NCI-H2029 treated with DMSO at 0.1 percent for 48 hours (cell line): ENCODE measurements at places on chromosomes 5 and 9.

DNA sequence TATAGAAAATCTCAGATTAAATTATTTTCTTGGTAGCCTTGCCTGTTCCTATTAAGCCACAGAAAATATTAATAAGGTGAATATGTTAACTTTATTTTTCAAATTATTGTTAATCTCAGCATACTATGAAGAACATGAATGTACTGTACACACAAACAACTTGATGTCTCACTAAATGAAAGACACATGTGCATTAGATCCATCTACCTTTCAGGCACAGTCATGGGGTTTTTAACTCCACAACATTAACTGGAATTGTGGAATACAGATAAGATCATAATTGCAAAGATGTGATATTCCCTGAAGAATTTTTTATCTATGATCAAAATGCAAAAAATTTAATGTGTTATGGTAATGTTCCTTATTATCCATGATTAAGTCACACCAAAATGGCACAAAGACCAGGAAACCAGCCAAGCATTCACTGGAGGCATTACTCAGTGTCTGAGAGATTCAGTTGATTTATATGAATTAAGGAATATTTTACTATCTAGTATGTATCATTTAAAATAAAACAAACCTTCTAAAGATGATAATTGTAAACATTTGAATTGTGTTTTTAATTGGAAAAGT, 150.0 kb upstream of the VCAN start:
- DNase-seq: no peak

- no peak for DNase-seq
Measured at GRCh38 chr9:8680157-8680556, 880.6 kb upstream of the DMAC1 start.

- DNase-seq: no peak
Measured at GRCh38 chr5:60613826-60614225, 86.1 kb downstream of the DEPDC1B start.

DNA sequence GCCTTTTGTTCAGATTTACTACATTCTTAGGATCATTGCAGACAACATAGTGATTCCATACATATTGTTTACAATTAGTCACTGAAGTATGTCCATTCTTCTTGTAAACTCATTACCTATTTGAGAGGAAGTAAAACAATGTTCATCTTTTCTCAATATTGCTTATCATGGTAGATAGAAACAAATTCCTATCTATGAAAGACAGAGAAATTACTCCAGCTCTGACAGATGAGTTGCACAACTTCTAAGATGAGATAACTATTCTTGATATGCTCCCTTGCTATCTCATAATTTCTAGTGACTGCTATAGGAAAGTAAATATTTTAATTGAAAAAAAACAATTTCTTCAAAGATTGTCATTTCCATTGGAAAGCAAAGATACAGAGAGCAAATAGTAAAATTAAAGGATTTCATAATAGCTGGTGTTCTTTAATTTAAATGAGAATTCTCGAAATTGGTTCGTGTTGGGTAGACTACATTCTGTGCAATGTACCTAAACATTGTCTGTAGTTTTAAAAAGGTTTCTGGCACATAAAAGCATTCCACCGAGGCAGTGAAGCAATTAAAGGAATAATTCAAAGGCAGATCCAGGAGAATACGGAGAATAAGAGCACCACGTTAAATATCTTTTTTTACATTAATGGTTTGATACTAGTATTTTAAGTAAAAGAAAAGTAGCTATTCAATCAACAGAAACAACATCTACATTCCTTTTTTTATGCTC, 1029.1 kb upstream of the ACO1 start:
- DNase-seq: no peak

- no peak for DNase-seq
Measured at GRCh38 chr5:134101686-134102439, 12.6 kb upstream of the TCF7 start.

GRCh38 chr5:31366941-31367340, 165.0 kb downstream of the DROSHA start:
- DNase-seq: no peak

- DNase-seq: no peak
Measured at GRCh38 chr5:58466939-58467338, 7.1 kb upstream of the PLK2 start.

- DNase-seq: no peak
Measured at GRCh38 chr5:156435101-156435500, 108.1 kb downstream of the SGCD start.

GRCh38 chr9:37381094-37381741, 41.3 kb upstream of the GRHPR start:
- no peak for DNase-seq

DNA sequence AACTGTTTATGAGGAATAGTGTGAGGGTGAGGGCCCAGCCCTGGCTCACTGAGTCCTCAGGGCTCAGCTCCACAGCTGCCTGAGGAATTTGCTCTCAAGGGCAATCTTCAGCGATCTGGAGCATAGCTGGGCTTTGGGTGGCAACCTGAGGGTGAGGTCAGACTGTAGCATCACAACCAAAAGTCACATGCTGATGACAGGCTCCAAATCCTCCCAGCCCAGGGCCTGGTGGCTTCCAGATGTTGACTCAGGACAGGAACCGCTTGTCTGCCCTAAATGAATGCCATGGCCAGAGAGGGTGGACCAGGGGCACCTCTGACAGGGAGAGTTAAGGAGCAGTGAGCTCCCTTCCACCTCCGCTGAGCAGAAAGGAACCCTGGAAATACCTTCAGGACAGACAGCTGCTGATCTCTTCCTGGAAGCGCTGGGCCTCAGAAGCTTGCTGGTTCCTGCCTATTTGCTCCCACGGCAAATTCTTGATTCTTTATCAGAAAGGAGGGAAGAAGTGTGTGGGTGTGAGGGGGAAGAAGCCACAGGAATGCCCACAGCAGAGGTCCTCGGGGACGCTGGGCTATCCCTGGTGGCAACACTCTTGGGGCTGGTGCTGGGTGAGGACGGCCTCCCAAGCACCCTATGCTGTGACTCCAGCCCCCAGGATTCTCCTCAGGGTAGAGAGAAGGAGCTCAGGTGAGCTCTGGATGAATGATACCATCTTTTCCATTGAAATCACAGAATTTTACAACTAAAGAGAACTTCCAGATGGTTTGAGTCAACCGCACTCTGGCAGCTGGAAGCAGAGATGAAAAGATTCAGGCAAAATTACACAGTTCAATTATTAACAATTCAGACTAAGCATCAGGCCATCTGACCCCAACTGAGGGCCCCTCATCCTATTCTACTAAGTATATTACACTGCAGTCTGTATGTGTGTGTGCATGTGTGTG, 13.8 kb upstream of the CTSL start:
- no peak for DNase-seq

DNA sequence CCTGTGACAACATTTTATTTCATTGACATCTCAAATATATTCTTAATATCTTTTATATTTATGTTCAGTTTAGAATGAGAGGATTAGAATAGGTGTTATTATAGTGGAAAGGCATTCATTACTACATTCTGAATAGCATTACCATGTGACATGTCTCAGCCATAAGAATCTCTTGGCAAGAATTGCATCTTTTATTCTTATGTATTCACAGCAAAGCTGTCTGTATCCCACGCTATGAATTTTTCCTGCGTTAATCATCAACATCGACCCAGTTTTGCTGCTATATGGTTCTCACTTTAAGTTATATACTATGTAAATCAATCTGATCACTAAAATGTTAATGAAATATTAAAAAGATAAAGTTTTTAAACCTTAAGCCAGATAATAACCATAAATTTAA, 248.6 kb downstream of the TMEM232 start:
- no peak for DNase-seq

GRCh38 chr5:176624938-176625337, 5.4 kb downstream of the SNCB start:
- DNase-seq: no peak

GRCh38 chr9:87557996-87558395, 60.3 kb downstream of the DAPK1 start:
- peak; percentile 65 for DNase-seq

DNA sequence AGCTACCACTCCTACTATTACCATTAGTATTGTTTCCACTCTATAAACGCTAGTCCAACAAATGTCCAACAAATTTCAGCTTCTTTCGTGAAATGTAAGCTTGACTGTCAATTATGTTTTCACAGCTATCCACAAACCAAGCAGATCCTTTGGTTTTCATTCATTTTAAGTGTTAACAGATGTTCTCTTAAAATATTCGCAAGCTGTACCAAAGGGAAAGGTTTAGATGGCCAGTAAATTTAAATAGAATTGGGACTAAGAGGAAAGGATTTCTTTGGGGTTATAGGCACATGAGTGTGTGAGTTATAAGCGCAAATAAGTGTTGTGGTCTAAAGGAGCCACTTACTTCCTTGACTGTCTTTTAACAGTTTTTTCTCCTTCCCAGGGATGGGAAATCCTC, 136.8 kb upstream of the ADRA1B start:
- no peak for DNase-seq

DNA sequence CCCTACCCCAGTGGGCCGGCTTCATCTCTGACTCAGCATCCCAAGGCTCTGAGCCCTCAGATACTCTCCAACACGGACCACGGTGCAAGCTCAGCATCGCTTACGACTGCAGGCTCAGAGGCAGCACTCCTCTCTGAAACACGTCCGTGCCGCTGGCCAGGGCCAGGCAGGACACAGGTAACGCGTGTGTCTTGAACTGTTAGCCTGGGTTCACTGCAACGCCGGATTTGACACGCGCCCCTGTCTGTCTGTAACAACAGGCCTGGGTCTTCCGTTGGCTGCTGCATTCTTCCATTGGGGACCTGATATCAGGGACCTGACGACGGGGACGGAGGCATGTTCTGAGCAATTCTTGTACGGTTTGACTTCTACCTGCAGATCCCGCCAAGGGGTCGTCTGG, 6.4 kb downstream of the SLC6A3 start:
- DNase-seq: no peak

GRCh38 chr9:132982458-132982857, 4.0 kb downstream of the GFI1B start:
- no peak for DNase-seq

DNA sequence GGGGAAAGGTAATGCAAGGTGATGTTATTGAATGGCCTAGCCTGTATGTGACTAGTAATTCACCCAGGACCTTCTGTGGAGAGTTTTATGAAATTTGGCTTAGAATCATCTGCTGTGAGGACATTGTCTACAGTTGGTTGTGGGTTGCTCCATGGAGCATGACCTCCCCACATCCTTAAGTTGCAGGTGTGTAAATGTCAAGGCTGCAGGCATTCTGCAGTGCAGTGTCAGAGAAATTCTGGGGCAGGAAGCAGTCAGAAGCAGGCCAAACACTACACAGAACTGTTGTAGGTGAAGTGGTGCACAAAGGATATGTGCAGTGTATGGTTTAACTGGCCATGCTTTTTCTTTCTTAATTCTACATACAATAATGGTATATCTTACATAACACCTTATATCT, 588.3 kb downstream of the EBF1 start:
- DNase-seq: no peak

DNA sequence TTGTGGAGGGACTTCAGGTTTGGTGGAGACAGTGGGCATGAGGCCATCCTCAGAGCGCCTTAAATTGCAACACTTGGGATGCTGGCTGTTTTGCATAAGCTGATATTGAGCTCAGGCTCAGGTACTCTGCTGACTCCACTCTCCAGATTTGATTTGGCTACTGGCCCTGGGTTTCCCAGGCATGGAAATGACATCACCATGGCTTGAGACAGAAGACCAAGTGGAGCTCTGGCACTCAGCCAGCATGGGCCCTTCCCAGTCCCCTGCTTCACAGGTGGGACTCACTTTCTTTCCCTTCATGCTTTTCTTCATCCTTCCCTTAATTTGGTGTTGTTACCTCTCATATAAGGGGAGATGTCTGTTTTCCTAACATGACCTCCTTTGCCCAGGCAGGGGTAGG, 72.0 kb upstream of the IL12B start:
- DNase-seq: peak; percentile 4

DNA sequence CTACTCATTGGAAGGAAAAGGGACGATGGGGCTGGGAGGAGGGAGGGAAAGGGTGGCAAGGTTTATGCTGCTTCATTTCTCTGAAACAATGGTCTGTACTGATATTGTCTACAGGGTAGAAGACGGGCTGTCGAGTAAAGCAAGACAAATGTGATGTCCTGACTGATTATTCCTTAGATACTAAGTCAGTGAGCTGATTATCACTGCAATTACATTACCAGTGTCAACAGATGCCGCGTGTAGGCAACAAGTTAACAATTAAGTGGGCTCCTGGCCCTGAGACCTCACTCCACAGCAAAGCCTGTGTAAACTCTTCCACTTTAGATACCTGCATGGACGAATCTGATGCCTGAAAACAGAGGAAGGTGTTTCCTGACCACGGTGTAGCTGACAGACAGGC, 602.8 kb downstream of the IRX1 start:
- no peak for DNase-seq

DNA sequence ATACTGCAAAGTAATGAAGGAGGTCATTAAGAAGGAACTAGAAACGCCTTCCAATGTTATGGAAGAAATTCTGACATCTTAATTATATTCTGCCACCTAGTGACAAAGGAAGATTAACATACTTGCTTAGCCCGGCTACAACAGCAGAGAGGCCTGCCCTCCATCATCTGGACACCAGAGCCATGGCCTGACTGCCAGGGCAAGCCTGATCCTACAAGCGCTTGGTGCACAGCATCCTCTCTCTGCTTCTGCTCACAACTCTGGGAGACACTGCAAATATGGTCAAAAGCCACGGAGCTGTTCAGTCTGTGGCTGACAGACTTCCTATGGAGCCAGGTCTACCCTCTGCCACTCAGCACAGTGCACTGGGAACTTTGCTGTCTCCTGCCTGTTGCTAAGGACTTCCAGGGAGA, 87.3 kb upstream of the SLC44A1 start:
- peak; percentile 32 for DNase-seq

GRCh38 chr9:134385915-134386314, 59.7 kb downstream of the RXRA start:
- no peak for DNase-seq

- peak; percentile 25 for DNase-seq
Measured at GRCh38 chr5:54093081-54093492, 217.3 kb downstream of the ARL15 start.

- no peak for DNase-seq
Measured at GRCh38 chr5:144460600-144460999, 289.9 kb downstream of the KCTD16 start.

DNA sequence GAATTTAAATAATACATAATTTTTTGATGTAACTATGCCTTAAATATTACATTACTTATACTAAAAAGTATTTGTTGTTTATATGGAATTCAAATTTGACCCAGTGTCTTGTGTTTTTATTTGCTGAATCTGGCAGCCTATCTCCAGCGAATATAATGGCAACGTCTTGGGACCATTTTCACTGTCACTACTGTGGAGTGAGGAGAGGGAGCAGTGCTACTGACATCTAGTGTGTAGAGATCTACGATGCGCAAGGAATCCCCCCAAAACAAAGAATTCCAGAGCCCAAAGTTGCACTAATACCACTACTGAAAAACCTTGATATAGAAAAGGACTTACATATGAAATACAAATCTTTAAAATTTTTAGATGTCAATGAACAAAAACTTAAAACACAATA, 314.4 kb downstream of the DRD1 start:
- DNase-seq: no peak

DNA sequence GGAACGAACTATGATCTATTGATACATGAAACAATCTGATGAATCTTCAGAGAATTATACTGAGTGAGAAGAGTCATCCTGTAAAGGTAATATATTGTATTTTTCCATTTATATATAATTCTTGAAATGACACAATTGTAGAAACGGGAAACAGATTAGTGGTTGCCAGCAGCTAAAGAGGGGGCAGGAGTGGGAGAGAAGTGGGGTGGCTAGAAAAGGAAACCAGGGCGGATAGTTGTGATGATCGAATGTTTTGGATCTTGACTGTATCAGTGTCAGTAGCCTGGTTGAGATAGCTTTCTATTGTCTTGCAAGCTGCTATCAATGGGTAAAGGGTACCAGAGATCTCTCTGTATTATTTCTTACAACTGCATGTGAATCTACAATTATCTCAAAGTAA, 17.7 kb upstream of the RAPGEF1 start:
- DNase-seq: no peak
